ENCODE measurements at places on chromosomes 11 and 22. TPM values are rescaled to one million over a fixed set of nuclear protein-coding genes. Genes with fewer than 3 reads are reported as not detected.

- DNase-seq, result peak; percentile 81
These were observed at the start of gene ABCG4 for GRCh38 chr11:119149018-119149785. ABCG4 (plus strand) TSS chr11:119149052; CDS start chr11:119149966, 914 bp downstream.

DNA sequence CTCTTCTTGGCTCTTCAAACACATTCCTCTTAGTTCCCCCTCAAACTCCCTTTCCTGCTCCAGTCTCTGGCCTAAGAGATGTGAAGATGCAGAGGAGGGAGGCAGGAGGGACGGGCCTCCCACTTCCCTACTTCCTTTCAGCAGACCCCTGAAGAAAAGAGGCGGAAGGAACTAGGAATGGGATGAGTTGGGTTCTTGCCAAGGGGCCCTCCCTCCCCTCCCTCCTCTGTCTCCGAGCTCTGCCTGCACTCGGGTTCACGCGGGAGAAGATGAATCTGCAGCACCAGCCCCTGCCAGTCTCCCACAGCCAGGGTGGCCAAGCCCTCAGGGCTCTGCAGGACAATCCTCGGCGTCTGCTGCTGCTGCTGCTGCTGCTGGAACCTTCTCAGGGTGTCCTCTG, 24.3 kb upstream of the PKNOX2 start:
- no peak for DNase-seq

DNA sequence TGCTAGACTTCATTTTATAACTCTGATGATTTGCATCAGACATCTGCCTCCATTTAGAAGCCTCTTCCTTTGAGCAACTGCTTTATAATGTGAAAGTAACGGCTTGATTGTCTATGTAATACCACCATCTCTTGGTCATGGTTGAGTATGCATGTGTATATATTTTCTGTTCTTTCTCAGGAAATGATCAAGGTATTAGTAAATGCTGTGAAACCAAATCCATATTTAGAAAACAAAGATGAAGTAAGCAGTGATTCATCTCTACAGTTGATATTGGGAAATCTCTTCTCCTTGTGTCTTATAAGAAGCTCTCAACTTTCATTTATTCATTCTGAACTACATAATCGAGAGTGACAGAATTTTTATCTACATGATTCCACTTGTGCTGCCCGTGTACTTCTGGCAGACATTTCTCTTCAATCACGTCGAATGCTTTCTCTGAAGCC, 104.6 kb upstream of the ANO3 start:
- DNase-seq, result no peak

DNA sequence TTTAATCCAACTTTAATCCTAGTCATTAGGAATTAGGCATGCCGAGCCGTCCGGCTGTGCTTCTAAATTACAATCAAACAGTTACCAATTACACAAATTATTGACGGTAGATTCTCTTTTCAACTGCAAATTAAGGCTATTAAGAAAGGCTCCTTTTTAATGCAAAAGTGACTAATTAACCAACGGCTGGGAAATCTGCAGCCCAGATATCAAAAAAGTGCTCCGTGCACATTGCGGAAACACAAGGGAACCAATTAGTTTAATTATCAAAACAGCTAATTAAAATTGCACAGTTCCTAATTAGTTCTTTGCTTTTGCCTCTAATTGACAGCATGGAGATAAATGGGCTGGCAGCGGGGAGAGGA, 19.4 kb upstream of the LMO1 start:
- no peak for DNase-seq

DNA sequence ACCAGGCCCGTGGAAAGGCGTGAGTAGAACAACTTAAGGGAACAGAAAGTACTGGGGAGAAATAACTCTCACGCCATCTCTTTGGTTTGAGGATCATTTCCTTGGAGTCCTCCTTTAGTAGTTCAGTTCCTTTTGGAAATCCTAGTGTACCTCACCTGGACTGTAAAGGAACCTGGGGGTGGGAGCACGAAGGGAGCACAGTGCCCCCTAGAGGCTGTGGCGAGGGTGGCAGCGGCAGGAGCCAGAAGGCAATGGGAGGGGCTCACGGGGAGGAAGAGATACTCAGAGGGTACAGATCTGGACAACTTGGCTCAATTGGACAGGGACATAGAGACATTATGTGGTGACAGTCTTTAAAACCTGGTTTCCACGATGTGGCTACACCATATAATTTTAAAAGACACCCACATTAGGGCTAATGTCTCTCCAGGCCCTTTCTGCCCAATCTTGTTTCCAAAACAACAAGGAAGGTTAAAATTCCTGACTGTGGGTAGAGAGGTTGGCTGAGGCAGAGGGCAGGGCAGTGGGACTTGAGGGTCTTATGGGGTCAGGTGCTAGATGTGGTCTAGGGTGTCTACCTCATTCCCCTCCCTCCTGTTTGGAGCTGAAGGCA, 87.0 kb downstream of the CSNK2A3 start:
- peak; percentile 89 for DNase-seq

GRCh38 chr11:72807792-72808191, 6.4 kb upstream of the ATG16L2 start:
- no peak for DNase-seq

DNA sequence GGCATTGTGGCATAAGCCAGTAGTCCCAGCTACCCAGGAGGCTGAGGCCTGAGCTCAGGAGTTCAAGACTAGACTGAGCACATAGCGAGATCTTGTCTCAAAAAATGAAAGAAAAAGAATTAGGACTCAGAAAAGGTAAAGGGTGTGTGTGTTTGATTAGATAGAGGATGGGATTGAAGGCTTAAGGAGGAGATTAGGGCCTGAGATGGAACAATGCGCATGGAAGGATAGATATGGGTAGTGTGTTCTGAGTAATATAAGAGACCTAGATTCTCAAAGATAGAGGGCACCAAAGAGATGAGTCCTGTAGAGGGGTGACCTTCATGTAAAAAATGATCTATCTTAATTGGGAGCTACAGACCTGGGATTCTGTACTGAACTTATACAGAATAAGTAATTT, 17.3 kb upstream of the RAB30 start:
- DNase-seq, result no peak

Gene DENND6B
- 1.4 TPM for total RNA-seq

Gene FAM180B
- total RNA-seq, result 0.19 TPM

Measured in activated CD4-positive, alpha-beta T cell treated with anti-CD3 and anti-CD28 coated beads, Interleukin-2, amount 10 ng/mL, durations not matched to agents 24 days and 14 days (primary cell).